ENCODE measurements at places on chromosomes 16 and 17.

DNA sequence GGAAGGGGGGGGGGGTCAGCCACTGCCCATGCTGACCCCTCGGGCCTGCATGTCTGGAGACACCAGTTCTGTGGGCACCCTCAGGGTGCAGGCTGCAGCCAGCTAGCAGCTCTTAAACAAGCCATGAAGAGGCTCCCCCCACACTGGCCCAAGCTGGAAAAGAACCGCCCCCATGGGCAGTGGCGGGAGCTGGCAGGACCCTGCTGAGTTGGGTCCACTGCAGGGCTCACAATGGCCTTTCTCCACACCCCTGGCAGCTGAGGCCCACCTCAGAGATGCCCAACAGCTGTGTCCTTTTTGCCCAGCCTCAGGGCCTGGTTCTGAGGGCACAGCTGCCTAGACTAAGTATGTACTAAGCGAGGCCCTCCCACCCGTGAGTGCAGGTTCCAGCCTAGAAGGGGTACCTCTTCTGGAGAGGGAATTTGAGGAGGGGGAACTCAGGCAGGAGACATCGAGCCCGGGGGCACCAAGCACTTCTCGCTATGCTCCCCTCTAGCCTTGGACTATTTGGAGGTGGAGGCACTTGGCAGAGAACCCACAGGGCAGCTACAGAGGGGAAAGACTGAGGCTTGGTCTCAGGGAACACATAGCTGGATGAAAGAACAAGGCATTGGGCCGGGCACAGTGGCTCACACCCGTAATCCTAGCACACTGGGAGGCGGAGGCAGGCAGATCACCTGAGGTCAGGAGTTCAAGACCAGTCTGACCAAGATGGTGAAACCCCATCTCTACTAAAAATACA, 3.2 kb downstream of the THRA start:
- no peak for DNase-seq

GRCh38 chr16:70696355-70696754, 10.5 kb upstream of the MTSS2 start:
- DNase-seq: no peak

DNA sequence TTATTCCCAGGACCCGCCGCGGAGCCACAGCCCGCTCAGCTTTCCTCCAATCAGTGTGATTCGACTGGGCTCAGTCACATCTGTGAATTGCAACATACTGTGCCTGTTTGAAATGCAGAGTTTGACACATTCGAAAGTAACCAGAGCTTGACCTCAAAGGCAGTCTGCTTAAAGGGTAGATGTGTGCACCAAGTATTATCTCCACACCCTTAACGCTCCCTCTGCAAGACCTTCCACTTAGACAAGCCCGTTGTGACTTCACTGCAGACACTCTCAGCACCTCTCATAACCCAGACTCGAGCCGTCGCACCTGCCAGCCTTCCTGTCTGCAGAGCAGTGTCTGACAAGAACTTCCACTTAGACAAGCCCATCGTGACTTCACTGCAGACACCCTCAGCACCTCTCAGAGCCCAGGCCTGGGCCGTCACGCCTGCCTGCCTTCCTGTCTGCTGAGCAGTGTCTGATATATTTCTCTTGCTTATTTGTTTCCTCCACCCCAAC, 3.7 kb downstream of the KLHDC4 start:
- DNase-seq: no peak

DNA sequence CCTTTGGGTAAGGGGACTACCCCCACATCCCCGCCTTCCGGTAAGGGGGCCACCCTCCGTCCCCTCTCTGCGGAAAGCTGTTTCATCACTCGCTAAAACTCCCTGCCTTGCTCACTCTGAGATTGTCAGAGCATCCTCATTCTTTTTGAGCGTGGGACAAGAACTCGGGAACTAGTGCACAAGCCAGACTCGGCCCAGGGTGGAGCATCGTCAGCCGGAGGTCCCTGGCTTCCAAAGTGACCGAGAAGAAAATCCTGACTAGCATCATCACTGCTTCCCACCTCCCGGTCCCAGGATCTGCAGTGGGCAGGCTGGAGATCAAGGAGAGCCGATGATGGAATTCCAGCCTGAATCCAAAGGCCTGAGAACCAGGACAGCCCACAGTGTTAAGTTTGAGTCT, 380.3 kb downstream of the SEC14L1 start:
- no peak for DNase-seq

DNA sequence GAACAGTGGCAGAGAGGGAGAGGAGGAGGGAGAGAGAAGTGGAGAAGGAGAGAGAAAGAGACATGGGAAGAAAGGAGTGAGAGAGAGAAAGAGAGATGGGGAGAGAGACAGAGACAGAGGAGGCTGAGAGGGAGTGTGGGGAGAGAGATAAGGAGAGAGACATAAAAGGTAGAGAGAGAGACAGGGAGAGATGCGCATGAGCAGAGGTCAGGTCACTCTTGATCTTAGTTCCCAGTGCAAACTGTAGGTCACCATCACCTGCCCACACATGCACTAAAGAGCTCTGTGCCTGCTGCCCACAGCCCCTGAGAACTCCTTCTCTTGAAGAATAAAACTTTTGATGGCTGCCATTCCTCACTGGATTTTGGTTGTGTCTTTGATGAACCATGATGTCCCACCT, 14.9 kb downstream of the KRT33A start:
- no peak for DNase-seq

DNA sequence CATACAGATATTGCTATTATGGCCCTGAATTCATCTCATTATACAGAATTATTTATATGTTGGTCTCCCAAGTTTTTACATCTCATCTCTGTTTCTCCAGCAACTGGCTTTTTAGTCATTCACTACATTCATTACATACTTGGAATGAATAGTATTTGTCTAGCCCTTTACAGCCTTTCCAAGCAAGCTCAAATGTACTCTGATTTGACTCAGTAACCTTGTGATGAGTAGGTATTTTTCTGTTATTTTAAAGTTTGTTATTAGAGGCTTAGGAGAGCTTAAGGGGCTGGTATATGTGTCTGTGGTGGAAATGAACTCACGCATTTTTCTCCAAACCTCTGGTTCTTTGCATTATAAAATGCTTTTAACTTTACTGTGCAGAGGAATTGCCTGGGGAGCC, 224.7 kb downstream of the SNX29 start:
- no peak for DNase-seq

- no peak for DNase-seq
Measured at GRCh38 chr17:20253323-20253722, 214.0 kb downstream of the LGALS9B start.

DNA sequence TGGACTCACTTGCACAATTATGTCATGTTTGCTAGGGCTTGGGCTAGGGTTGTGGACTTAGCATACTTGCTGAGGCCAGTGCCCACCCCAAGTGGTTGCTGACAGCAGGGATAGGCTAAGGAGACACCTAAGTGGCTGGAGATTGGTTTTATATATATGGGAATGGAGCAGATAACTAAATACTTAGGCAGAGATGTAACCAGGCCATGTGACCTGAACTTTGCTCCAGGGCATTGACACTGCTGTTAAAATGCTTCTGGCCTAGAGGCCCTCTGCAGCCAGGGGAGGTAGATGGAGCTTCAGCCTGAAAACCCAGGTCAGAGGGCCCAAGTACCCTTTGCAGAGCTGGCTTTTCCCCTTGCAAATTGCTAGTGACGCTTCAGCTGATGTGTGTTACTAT, 1.4 kb upstream of the ITGB3 start:
- no peak for DNase-seq

- DNase-seq: no peak
Measured at GRCh38 chr16:13896543-13897182, 23.3 kb upstream of the ERCC4 start.

- DNase-seq: no peak
Measured at GRCh38 chr16:58638148-58639036, 8.8 kb upstream of the CNOT1 start.

DNA sequence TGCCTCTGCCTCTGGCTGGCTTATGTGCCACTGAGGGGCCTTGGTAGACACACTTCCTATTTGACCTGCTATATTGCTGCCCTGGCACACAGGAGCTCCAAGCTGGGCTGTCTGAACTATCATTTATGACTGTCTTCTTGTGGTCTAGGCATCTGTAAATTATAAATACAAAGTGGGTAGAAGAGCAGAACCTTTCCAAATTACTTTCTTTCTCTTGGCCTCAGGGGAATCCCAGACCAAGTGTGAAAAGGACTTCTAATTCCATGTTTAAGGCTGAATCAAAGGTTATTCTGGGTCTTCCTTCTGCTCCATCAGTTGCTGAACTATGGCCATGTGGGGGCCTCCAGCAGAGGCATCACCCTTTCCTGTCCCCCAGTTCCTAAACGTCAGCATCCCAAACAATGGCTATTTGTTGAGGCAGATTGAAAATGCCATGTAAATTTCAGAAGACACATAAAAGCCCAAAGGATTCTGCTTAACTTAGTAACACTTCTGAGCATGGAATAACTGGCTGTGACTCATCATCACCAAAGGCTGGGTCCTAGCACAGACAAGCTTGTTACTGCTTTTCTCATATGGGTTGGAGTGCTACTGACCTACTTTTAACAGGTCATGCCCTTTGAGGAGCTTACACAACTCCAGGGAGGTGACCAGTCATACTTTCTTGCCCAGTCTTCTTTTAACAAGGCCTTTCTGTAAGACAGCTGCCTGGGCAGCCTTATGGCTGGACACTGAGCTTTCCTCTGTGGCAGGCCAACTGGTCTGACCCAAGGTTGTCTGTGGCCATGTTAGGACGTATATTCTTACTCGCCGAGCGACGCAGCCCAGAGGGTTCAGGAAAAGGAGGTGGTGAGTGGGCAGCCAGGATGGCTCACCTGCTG, 154.8 kb downstream of the VPS53 start:
- DNase-seq: no peak

DNA sequence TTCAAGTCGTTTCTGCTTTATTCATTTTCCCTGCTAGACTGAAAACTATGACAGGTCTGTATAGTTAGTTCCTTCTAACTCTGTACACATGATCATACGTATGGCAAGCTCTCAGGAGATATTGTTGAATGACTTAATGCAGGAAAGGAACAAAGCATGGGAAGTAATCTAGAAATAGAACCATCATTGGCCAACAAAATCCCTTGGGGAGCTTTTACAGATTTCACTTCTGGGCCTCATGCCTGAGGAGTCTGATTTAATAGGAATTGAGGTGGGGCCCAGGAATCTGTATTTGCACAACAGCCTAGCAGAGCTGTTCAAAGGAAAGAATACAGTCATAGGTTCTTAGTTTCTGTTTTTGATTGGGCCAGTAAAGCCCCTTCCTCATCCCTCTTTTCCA, 229.2 kb downstream of the MAP2K6 start:
- DNase-seq: no peak

DNA sequence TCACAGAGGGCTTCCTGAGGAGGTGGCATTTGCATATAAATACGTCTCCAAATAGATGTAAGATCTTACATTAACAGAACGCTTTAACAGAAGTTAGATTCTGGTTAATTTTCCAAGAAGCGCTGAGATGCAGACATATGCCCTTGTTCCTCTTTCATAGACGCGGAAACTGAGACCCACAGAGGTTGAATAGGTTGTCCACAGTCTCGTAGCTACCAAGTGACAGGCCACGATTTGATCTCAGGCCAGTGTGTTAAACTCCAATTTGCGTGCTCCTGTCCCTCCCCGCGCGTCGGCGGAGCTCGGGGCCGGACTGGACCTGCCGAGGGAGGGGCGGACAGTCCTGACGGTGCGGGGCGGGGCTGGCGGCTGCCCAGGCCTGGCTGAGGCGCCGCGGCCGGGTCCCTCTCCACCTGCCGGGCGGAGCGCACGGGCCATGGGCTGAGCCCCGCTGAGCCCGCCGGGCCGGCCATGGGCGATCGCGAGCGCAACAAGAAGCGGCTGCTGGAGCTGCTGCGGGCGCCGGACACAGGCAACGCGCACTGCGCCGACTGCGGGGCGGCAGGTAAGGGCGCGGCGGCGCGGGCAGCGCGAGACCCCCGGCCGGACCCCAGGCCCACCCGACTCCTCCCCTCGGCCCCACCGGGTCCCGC, at the start of gene ADAP2:
TSS of gene ADAP2 (plus strand) at position 402 of the 653 bp plus-strand sequence. CDS start at position 472, 70 bp downstream.
- no peak for DNase-seq

GRCh38 chr16:80932708-80933095, 74.0 kb downstream of the CMC2 start:
- no peak for DNase-seq

- DNase-seq: no peak
Measured at GRCh38 chr16:81515721-81516120, 71.1 kb downstream of the CMIP start.

GRCh38 chr17:80012765-80013741, 22.6 kb downstream of the TBC1D16 start:
- DNase-seq: no peak

GRCh38 chr16:5633845-5634440, 536.3 kb upstream of the EEF2KMT start:
- DNase-seq: no peak

DNA sequence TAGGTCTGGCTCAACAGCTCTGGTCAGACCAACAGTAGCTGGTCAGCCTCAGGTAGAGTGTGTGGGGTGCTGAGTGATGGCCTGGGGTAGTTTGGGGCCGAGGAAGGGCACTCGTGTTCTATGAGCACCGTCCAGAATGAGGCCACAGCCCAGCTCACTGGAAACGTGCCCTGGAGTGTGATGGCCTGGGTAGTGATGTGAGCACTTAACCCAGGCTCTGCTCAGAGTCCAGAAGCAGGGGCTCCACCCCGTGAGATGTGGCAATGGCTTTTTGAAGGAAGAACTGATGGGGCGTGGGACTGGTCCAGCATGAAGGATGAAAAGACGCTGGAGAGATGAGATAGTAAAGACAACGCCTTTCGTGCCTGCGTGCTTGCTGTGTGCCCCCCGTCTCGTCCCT, 35.3 kb downstream of the NTN1 start:
- DNase-seq: no peak

- DNase-seq: no peak
Measured at GRCh38 chr17:51342257-51342656, 81.9 kb downstream of the UTP18 start.

- no peak for DNase-seq
Measured at GRCh38 chr17:10186771-10187410, 11.5 kb downstream of the GAS7 start.

DNA sequence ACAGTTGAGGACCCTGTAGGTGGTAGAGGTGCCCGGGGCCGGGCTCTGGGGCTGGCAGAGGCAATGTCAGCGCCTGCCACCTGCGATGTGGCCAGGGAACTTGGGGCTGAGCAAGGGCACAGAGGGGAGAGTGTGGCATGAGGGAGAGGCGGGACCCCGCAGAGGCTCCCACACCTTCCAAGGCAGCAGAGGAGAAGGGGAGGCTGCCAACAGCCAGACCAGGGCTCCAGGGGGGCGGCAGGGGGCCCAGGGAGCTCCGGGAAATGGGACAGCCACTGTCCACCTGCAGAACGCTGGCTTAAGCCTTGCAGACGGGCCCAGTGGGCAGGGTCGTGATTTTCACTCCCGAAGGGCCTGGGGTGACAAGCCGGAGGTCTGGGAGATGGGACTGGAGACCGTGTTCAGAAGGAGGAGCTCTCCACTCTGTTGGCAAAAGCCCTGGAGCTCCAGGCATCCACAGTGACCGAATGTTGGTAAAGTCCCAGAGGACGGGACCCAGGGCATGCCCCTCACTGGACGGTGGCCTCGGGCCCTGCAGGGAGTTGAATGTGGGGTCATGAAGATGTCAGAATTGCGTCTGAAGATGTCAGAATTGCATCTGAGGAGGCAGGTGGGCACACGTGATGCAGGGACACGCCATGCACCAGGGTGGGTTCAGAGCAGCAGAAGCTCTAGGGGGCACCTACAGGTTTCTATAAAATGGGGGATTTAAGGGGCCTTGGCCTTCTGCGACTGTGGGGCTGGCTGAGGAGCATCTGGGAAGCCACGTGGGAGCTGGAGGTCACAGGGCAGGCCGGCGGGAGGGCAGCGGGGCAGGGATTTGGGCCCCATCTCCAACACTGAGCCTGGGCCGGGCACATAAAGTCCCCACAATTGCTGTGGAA, 18.6 kb downstream of the CD7 start:
- no peak for DNase-seq

Measured in activated T-helper 9 cell treated with anti-CD3 and anti-CD28 coated beads, Interleukin-2, amount 50 U/mL, for 16 hours (primary cell).